Trophoblast cell (in vitro differentiated cells and primary cell): ENCODE measurements at places on chromosomes 4 and X.
A peak's percentile ranks its signal among the peaks of the same experiment; 100 is the strongest.

DNA sequence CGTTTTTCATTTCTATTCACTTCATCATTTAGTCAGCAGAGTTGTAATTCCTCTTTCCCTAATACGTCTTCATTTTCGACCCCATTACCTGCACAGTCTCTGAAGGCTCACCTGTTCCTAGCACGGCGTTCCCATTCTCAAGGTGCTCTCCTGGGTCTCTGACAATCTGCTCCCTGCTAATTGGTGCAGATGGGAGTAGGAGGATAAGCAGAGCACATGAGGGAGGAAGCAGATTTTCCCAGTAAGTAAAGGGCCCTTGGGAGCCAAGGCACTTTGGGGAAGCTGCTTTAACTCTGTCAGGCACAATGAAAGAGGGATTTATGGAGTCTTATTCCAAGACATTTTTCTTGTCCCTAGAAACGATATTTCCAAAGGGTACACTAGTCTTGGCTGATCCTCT, 466.4 kb downstream of the STIM2 start:
- no peaks in the 10 kb centered on the region for H3K27me3 ChIP-seq
- no peak overlapping the region for H3K27ac ChIP-seq
- DNase-seq = no peak
- no peaks in the 10 kb centered on the region for H3K36me3 ChIP-seq
- no peak overlapping the region for H3K4me3 ChIP-seq

DNA sequence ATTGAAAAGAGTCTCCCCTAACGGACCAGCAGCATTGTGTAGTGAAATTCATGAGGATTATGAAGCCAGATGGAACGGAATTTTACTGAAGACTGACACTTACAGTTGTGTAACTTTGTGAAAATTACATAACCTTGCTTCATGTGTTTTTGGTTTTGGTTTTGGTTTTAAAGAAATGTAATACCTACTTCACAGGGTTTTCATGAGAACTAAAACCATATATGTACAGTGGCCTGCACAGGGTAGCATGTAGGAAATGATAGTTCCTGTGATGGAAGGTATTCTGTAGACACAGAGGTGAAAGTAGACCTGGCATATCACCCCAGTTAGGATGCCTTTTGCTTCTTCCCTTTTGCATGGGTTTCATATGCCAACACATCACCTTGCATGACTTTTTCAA, 247.0 kb downstream of the BANK1 start:
- no peaks in the 10 kb centered on the region for H3K4me1 ChIP-seq
- no peak overlapping the region for H3K27ac ChIP-seq
- H3K4me3 ChIP-seq = no peak overlapping the region
- H3K36me3 ChIP-seq = no peaks in the 10 kb centered on the region

DNA sequence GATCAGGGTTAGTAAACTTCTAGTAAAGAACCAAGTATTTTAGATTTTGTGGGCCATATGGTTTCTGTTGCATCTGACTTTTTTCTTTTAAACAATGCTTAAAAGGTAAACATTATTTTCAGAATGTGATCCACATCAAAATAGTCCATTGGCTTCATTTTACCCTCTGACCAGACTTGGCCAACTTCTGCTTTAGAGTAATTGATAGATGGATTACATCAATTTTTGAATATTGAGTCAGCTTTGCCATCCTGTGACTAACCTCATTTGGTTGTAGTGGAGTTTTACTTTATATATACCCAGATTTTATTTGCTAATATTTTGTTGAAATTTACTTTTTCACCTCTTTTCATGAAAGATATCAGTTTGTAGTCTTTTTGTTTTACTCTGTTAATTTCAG, 559.8 kb downstream of the TLL1 start:
- no peaks in the 10 kb centered on the region for H3K36me3 ChIP-seq
- H3K4me1 ChIP-seq = no peaks in the 10 kb centered on the region
- no peak overlapping the region for H3K4me3 ChIP-seq
- H3K27me3 ChIP-seq = no peaks in the 10 kb centered on the region

DNA sequence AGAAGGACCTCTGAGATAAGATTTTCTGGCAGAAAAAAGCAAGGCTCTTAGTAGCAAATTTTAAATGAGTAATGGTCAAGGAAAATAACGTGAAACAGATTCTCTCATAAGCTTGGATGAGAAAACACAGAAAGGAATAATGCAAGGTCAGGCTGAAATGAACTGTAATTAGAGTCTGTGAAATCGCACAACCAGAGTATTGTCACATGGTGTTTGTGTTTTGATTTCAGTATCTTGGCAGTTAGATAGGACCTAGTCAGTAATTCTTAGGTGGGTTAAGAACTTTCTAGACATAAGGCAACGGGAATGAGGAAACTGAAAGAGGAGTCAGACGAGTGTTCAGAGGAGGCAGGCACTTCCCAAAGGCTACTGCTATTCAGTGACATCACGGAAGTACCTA, 34.6 kb downstream of the LIMCH1 start:
- H3K4me1 ChIP-seq = no peaks in the 10 kb centered on the region
- H3K27me3 ChIP-seq = no peaks in the 10 kb centered on the region
- DNase-seq = no peak
- H3K4me3 ChIP-seq = no peak overlapping the region

GRCh38 chrX:101219116-101219863, at the start of gene DRP2:
Gene DRP2, plus strand, starts transcription at chrX:101219786. Its CDS starts 11,862 bp downstream, at chrX:101231648.
- H3K4me3 ChIP-seq = no peak within 1 kb of the TSS
- H3K27ac ChIP-seq = peak within 1 kb of the TSS; percentile 41
- no peaks in the 10 kb centered on the region for H3K36me3 ChIP-seq
- DNase-seq = no peak

DNA sequence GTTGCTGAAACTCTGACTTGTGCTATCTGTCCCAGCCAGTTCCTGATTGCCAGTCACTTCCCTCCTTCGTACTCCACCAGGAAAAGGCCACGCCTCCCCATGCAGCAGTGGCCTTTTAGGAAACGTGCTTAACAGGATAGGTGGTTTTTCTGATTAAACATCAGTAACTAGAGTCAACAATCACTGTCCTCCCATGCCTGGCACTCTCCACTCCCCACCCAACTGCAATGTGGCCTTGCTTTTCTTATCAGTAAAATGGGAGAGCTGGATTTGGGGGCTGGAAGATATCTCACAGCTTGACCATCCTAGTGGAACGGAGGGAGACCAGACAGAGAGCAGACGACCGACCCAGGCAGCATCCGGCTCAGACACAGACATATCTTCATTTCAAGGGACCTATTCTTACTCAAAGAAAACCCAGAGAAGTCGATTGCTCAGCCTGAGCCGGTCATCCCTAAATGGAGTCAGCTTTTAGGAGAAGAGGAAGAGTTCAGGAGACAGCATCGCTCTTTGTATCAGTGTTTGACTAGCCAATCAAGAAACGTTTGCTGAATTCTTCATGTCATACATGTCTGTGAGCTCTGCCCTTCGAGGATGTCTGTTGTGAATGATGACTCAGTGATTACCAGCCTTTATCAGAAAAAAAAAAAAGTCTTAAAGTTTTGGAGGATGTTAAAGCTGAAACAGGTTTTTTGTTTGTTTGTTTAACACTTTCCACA, 12.7 kb upstream of the UBA6 start:
- peaks cover 19% of the 10 kb centered on the region for H3K4me1 ChIP-seq
- no peak overlapping the region for H3K4me3 ChIP-seq
- DNase-seq = peak; percentile 14
- no peak overlapping the region for H3K27ac ChIP-seq
- no peaks in the 10 kb centered on the region for H3K36me3 ChIP-seq

GRCh38 chr4:132065940-132066495, 1083.1 kb upstream of the PCDH10 start:
- H3K4me1 ChIP-seq = no peaks in the 10 kb centered on the region
- H3K27me3 ChIP-seq = no peaks in the 10 kb centered on the region
- no peak overlapping the region for H3K4me3 ChIP-seq
- H3K36me3 ChIP-seq = no peaks in the 10 kb centered on the region
- no peak overlapping the region for H3K27ac ChIP-seq

GRCh38 chr4:144711700-144712456, 65.9 kb downstream of the HHIP start:
- no peak overlapping the region for H3K4me3 ChIP-seq
- H3K36me3 ChIP-seq = no peaks in the 10 kb centered on the region
- H3K27ac ChIP-seq = no peak overlapping the region
- DNase-seq = no peak
- H3K4me1 ChIP-seq = peaks cover 2% of the 10 kb centered on the region

DNA sequence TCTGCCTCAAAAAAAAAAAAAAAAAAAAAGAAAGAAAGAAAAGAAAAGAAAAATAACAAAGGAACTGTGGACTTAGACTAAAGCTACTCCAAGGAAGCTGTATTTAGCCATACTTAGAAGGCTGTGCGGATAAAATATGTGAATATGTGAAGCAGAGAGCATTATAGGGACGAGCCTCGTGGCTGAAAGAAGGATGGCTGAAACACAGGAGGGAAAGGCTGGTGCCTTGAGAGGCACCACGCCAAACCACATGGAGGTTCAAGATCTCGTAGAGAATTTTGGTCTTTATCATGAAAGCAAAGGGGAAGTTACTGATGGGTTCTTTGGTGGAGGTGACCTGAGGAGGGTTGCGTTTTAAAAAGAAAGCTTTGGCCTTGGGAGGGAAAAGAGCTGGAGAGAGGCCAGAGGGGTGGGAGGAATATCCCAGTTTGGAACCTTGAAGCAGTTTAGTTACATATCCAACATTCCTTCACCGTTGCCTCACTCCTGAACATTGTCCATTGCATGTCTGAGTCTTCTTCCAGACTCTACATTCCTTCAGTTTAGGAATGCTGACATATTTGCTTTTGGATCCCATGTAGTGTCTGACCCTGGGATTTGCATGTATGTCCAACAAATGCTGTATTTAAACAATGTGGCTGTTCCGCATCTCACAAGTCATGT, 82.5 kb downstream of the CPE start:
- no peaks in the 10 kb centered on the region for H3K36me3 ChIP-seq
- peak; percentile 89 for DNase-seq
- H3K27ac ChIP-seq = peak overlapping the region; percentile 63
- peaks cover 9% of the 10 kb centered on the region for H3K4me1 ChIP-seq
- H3K4me3 ChIP-seq = no peak overlapping the region

- H3K4me3 ChIP-seq = no peak overlapping the region
- no peaks in the 10 kb centered on the region for H3K27me3 ChIP-seq
- DNase-seq = no peak
- no peaks in the 10 kb centered on the region for H3K4me1 ChIP-seq
- H3K36me3 ChIP-seq = no peaks in the 10 kb centered on the region
- no peak overlapping the region for H3K27ac ChIP-seq
These were observed 164.3 kb upstream of the GPC4 start for GRCh38 chrX:133579631-133580030.

- no peaks in the 10 kb centered on the region for H3K4me1 ChIP-seq
- no peaks in the 10 kb centered on the region for H3K27me3 ChIP-seq
- no peak for DNase-seq
- H3K36me3 ChIP-seq = no peaks in the 10 kb centered on the region
These were observed 116.9 kb upstream of the GALNT7 start for GRCh38 chr4:173051716-173052115.

GRCh38 chrX:39642071-39642470, 455.7 kb downstream of the BCOR start:
- DNase-seq = no peak
- no peak overlapping the region for H3K4me3 ChIP-seq
- H3K4me1 ChIP-seq = no peaks in the 10 kb centered on the region
- no peaks in the 10 kb centered on the region for H3K36me3 ChIP-seq
- H3K27me3 ChIP-seq = no peaks in the 10 kb centered on the region

- H3K27ac ChIP-seq = no peak overlapping the region
- H3K36me3 ChIP-seq = no peaks in the 10 kb centered on the region
- no peaks in the 10 kb centered on the region for H3K4me1 ChIP-seq
- no peak overlapping the region for H3K4me3 ChIP-seq
- H3K27me3 ChIP-seq = no peaks in the 10 kb centered on the region
These were observed 153.0 kb downstream of the ASB9 start for GRCh38 chrX:15116900-15117299.

DNA sequence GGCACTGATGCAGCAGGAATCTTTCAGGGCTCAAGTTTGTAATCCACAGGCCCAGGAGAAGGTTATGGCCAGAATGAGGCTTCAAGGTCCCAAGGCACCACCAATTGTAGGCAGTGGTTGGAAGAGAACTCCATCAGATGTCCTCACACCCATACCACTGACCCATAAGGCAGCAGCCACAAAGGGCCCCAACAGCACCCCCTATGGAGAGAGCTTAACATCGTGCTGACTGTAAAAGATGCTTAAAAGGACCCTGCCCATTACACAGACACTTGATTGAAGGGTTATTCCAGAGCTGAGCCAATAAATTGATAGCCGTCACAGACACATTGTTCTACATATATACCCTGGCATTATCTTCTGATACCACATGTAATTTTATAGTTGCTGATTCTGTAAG, 113.7 kb downstream of the SOWAHB start:
- peaks cover 7% of the 10 kb centered on the region for H3K4me1 ChIP-seq
- no peak for DNase-seq
- peaks cover 10% of the 10 kb centered on the region for H3K36me3 ChIP-seq
- peak overlapping the region; percentile 3 for H3K27ac ChIP-seq
- H3K27me3 ChIP-seq = no peaks in the 10 kb centered on the region

DNA sequence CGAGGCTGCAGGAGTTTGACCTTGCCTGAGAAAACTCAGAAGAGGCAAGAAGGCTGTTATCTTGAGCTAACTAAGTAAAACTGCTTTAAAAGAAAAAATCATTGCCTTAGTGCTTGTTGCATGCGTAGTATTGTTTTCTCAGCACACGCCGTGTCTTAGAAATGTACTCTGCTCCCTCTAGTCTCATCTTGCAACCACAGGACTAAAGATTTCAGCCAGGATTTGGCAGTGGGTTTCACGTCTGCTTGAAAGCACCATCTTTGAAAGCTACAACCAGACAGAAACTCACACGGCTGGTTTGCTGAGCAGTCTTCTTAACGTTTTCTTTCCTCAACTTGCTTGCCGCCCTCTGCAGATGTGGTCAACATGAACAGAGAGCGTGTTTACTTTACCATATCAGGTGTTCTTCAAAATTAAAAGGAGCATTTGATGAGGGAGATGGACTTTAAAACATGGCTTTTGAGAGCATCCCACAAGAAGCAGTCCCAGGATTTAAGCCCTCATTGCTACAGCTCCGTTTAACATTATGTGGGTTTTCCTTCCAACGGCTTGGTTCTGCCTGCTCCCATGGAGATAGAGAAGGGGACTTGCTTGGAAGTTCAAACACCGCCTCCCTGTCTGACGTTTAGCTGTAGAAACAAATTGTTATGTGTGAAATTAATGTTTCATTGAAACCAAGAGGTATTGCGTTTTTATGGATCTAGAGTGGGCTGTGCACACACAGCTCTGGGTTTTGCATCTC, 3.4 kb downstream of the SORCS2 start:
- no peak for DNase-seq
- H3K36me3 ChIP-seq = no peaks in the 10 kb centered on the region
- H3K4me3 ChIP-seq = peak overlapping the region; percentile 32
- H3K27ac ChIP-seq = no peak overlapping the region
- H3K4me1 ChIP-seq = peaks cover 5% of the 10 kb centered on the region
